ENCODE measurements at places on chromosomes 5 and 9. TPM values are rescaled to one million over a fixed set of nuclear protein-coding genes. Genes with fewer than 3 reads are reported as not detected.

Gene SMU1
- 23.2 TPM for total RNA-seq

Gene EQTN
- 1.4 TPM for total RNA-seq

Gene CTXN3
- total RNA-seq = not detected

Gene SLC34A3
- total RNA-seq = 0.13 TPM

Gene RLN1
- 0.66 TPM for total RNA-seq

Gene IFNA13
- total RNA-seq = not detected

Gene GPR151
- not detected for total RNA-seq

Gene FYB1
- total RNA-seq = 0.52 TPM

Gene SV2C
- 0.05 TPM for total RNA-seq

Gene TMC1
- 0.31 TPM for total RNA-seq

Gene GDA
- 0.39 TPM for total RNA-seq

Gene MZB1
- total RNA-seq = 1.8 TPM

Gene FAM169A
- 61.1 TPM for total RNA-seq

Gene ADAMTSL1
- 1.2 TPM for total RNA-seq

Gene RPL35
- total RNA-seq = 1,710 TPM

Gene PCYOX1L
- total RNA-seq = 19.2 TPM

Gene IL13
- total RNA-seq = not detected

Gene NFIB
- 12.5 TPM for total RNA-seq

Gene RNF208
- total RNA-seq = 14.8 TPM

Gene EIF4EBP3
- 9.8 TPM for total RNA-seq

Gene TRMO
- total RNA-seq = 3.9 TPM
